ENCODE measurements at places on chromosomes 11 and 22.

GRCh38 chr11:14907411-14908213, 15.6 kb upstream of the CYP2R1 start:
- no peak for DNase-seq

- no peak for DNase-seq
Observed at GRCh38 chr22:36480941-36481392, 473 bp downstream of the TXN2 start.

DNA sequence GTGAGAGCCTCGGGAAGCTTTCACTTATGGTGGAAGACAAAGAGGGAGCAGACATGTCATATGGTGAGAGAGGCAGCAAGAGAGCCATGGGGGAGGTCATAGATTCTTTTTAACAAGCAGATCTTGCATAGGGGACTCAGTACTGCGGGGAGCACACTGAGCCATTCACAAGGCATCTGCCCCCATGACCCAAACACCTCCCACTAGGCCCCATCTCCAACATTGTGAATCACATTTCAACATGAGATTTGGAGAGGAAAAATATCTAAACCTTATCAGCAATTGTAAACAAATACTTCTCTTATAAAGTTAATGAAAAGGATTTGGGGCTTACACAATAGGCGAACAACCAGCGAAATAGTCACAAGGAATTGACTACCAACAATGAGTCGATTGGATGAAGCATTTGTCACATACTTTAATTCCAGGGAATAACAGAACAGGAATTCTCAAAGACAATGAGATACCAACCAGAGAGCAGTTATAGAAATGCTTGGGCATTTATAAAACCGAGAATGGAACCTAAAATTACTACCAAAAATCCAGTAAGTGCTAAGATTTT, 7.3 kb downstream of the DDI1 start:
- DNase-seq = no peak

DNA sequence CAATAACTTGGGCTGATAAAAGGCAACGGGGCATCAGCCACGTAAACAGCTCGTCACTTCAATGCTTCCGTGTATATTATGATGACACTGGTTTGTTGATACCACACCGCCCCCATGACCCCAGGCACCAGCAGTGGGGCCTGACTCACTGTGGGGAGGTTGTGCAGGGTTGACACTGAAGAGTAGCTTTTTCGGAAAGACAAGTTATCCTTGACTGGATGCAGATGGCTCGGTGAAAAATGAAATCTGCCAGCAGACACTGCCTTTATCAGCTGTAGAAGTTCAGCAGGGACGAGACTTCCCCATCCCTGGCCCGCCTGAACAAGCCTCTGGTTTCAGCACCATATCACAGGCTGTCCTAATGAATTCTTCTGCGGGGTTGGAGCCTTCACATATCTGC, 55.6 kb downstream of the WT1 start:
- DNase-seq = no peak

- DNase-seq = no peak
Observed at GRCh38 chr11:78099666-78100065, 20.0 kb upstream of the NDUFC2 start.

- no peak for DNase-seq
Observed at GRCh38 chr11:61680622-61681221, 531 bp downstream of the DAGLA start.

All from hippocampal formation (tissue), 2 donors.